ENCODE measurements at places on chromosomes 1 and 21.

GRCh38 chr21:15197696-15198095, 132.9 kb upstream of the NRIP1 start:
- no peak for DNase-seq

DNA sequence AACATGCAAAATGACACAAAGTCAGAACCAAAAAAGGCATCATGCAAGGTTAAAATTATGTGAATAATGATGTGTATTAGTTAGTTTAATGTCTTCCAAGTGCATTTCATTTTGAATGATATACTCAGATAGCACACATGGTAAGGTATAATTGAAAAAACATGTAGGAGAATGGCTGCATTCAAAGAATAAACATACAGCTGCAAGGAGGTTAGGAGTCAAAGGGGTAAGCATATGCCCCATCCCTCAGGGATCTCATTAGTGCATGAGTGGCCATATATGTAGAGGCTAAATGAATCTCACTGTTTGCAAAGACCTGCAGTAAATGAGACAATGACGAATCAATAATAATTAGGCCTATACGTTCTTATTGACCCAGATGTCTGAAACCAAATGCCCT, 179.7 kb upstream of the HOOK1 start:
- no peak for DNase-seq

GRCh38 chr1:28067523-28068090, 20.8 kb downstream of the EYA3 start:
- DNase-seq, result peak; percentile 22

DNA sequence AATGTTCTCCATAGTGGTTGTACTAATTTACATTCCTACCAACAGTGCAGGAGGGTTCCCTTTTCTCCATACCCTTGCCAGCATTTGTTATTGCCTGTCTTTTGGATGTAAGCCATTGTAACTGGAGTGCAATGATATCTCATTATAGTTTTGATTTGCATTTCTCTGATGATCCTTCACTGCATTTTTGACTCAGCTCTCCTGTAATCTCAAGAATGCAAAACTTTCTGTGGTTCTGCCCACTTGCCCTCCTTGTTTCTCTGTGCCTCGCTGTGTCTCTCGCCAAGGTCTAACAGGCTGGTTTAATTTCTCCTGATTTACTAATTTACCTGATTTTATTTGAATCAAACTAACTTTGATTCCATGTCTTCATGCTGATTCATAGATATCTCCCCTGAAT, 407.9 kb downstream of the ZP4 start:
- no peak for DNase-seq

- no peak for DNase-seq
These were observed 559.0 kb downstream of the OMA1 start for GRCh38 chr1:57987523-57987922.

DNA sequence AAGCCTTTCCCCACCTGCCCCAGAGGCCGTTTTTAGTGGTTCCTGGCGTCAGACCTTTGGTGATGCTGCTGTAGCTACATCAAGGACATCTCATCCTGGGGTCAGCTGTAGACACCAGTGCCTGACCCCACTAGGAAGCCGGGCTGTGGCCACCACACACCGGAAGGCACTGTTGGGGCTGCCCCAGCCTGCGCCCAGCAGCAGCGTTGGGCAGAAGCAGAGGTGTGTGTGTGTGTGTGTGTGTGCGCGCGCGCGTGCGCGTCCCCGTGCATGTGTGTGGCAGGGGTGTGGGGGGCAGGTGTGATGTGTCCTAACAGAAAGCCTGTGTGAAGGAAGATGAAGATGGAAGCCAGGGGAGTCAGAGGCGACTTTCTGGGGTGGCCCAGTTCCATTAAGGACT, 62.0 kb upstream of the COL6A1 start:
- no peak for DNase-seq

DNA sequence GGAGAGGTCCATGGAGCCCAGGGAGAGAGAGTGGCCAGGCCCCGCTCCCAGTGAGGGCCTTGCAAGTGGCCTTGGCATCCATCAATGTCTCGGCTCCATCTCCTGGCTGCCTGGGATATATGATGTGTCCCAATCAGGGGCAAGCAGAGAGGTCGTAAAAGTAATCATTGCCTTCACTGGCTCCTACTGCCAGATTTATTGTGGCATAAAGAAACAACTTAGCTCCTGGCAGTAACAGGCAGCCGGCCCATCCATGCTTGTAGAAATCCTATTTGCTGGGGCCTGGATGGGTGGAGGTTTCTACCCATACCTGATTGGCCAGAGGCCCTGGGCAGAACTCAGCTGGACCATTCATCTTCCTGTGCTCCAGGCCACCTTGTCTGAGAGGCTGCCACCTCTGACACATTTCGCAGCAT, 272.6 kb downstream of the MATN1 start:
- no peak for DNase-seq

Measured in astrocyte (in vitro differentiated cells and primary cell).